ENCODE measurements at places on chromosomes 1 and 21.

- no peak for DNase-seq
These were observed 116.6 kb upstream of the ZBTB40 start for GRCh38 chr1:22334860-22335550.

- no peak for DNase-seq
These were observed 34.4 kb downstream of the ADGRL2 start for GRCh38 chr1:81834921-81835698.

DNA sequence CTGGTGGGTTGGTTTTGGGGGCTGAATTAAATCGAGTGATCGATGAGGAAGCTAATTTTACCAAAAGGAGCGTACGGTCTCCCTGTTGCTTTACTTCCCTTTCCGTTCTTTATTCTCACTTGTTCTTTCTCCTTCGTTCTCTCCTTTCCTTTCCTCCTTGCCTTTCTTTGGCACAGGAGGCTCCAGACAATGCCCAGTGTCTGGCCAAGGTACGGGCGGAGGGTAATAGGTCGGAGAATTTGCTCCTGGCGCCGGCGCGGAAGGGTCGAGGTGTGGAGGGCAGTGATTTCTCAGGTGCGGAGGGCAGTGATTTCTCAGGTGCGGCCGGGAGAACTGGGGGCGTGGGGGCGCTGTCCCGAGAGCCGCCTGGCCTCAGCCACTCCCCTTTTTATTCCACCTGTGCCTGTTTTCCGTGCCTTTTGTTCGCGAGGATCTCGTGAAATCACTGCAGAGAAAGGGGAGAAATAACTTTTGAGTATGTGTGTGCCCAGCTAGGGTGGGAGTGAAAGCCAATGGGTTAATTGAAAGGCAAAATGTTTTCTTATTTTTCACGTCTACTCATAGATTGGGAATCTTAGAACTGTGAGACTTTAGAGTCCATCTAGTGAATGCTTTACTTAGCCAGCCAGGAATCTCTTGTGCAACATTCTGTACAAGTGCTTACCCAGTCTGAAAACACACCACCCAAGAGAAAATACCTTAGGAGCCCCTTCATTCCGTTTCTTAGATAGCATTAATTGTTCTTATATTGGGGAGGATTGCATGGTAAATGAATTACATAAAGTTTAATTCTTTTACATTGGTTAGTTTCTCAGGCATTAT is 1.3 kb downstream of the FNBP1L start:
- DNase-seq = no peak

DNA sequence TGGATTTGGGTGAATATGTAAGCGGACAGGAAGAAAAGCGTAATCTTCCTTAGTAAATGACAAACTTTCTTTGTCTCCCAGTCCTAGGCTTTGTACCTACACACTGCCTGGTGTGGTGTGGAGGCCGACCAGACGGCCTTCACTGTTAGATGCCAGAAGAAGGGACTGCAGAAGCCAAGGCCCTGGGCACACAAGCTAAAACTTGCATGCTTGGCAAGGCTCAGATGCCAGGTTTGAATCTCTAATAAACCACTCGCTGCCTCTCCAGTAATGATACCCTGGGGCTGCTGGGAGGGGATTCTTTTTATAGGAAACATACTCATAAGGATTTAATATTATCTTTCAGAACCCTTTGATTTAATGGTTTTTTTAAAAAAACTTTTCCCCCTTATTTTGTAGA is 263.8 kb downstream of the PTPRC start:
- no peak for DNase-seq

DNA sequence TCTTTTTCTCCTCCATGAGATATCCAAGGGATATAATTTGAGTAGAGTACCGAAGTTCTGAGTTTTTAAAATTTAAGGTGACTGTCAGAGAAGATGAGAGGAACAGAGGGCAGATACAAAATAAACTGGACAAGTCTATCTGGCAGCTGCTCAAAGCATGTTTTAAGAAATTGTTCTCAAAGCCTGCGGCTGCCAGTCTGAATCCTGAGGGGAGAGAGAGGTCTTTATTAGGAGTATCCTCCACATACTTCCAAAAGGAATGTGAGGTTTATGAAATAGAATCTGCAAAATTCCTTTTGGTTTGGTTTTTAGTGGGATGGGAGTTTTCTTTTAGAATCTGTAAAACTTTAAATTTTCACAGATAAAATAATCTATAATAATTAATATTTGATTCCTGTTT is 41.3 kb downstream of the TTC13 start:
- DNase-seq = no peak

All from CD4-positive, alpha-beta T cell treated with Interleukin-1 beta for 1 hour (primary cell).